CD4-positive, alpha-beta T cell treated with Interleukin-4 for 4 hours (primary cell): ENCODE measurements at places on chromosomes 7 and 10.

GRCh38 chr7:125651823-125652528 is 722.4 kb upstream of the POT1 start:
- no peak for DNase-seq

- no peak for DNase-seq
Measured at GRCh38 chr10:116268976-116269375, 4.0 kb downstream of the GFRA1 start.

GRCh38 chr7:99111591-99111990 is 32.3 kb downstream of the SMURF1 start:
- DNase-seq: no peak

- no peak for DNase-seq
Measured at GRCh38 chr10:61998937-61999336, 97.4 kb downstream of the ARID5B start.

DNA sequence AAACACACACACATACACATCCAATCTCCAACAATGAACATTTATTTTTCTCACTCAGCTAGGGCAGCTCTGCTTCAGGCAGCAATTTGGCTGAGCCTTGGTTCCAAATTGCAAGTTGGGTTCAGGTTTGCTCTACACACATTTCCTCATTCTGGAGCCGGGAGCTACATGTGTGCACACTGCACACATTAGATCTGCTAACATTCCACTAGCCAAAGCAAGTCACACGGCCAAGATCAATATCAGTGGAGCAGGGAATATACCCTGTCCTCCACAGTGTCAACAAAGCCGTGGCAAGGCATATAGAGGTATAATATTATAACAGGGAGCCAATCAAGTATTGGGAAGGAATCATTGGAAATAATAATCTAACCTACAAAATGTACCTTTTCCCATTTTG is 57.5 kb upstream of the PPP1R3C start:
- no peak for DNase-seq

- DNase-seq: no peak
Measured at GRCh38 chr10:121616291-121616690, 18.0 kb upstream of the FGFR2 start.

- DNase-seq: no peak
Measured at GRCh38 chr7:94901981-94902380, 5.4 kb upstream of the PPP1R9A start.

- DNase-seq: no peak
Measured at GRCh38 chr10:87750817-87751216, 67.2 kb downstream of the ATAD1 start.

- no peak for DNase-seq
Measured at GRCh38 chr7:36838616-36839225, 114.4 kb upstream of the AOAH start.

- no peak for DNase-seq
Measured at GRCh38 chr10:32350811-32351350, 3.9 kb upstream of the EPC1 start.

DNA sequence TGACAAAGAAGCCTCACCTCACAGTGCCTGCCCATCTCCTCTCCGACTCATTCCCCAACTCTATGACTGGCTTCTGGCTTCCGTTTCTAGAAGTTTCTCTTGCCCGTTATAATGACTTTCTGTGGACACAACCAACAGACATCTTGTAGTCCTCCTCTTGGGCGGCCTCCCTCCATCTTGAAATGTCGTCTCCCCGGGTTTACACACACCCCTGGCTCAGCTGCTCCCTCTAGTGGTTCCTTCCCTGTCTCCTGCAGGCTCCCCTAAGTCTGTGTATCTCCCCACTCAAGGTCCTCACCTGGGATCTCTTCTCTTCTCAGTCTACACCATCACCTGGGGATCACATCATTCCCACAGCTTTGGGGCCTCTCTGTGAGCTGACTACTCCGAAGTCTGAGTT is 123.4 kb upstream of the NEBL start:
- no peak for DNase-seq

DNA sequence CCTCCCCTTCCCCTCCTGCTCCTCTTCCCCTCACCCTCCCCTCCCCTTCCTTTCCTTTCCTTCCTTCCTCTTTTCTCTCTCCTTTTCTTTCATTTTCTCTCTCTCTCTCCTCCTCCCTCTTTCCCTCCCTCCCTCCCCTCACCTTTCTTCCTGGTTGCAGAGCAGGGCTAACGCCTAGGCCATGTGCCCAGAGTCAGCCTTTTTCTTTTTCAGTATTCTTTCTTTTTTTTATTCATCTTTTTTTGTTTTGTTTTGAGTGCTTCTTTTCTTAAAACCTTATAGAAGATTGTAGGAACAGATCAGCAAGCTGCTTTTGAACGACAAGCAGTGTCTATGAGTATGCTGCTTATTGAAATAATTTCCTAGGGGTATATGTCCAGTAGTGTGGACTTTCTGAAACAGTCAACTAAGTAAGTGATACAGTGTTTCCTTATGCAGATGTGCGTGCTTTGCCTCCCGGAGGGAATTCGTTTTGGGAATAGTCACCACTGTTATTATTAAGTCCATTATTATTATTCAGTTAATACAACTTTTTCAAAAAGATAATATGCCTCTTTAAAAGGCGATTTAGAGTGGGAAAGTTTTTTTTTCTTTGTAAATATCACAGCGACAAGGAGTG is 219.2 kb downstream of the CAMK1D start:
- DNase-seq: no peak

DNA sequence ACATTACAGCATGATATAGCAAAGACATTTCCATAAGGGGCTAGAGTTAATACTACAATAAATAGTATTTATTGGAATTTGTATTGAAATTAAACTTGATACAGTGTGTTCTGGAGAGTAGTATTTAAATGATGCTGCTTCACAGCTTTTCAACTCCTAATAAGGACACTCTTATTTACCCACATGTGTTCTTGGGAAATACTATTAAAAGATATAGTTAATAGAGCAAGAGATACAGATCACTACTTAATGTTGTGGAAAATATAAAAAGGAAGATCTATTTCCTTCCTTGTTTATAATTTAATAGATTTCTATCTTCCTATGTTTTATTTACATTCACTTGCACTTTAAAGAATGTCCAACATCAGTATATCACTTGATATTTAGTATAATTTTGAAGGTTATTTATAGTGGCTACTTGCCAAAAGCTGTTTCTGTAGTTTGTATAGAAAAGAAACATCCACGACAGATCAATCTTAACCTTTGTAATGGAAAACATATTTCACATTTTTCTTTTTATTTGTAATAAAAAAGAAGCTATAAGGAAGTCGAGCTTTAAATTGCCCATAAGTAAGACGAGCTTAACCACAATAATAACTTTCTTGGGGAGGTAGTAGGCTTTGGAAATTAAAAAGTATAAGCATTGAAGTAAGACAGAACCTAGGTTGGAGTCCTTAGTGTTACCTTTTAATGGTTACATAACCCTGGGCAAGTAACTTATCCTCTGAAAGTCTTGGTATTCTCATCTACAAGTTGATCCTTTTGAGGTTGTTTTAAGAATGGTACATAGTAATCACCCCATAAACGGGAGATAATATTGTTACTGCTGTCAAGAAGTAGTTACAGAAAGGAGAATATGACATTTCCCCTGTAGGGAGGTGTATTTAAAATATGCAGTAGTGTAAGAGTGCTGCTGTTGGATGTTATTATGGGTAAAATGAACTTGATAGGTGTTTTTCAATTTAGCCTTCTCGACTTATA is 32.8 kb downstream of the CPED1 start:
- DNase-seq: no peak

- DNase-seq: no peak
Measured at GRCh38 chr7:106289848-106290247, 5.1 kb upstream of the NAMPT start.

- peak; percentile 30 for DNase-seq
Measured at GRCh38 chr10:50431791-50432190, 180.5 kb upstream of the ASAH2 start.

DNA sequence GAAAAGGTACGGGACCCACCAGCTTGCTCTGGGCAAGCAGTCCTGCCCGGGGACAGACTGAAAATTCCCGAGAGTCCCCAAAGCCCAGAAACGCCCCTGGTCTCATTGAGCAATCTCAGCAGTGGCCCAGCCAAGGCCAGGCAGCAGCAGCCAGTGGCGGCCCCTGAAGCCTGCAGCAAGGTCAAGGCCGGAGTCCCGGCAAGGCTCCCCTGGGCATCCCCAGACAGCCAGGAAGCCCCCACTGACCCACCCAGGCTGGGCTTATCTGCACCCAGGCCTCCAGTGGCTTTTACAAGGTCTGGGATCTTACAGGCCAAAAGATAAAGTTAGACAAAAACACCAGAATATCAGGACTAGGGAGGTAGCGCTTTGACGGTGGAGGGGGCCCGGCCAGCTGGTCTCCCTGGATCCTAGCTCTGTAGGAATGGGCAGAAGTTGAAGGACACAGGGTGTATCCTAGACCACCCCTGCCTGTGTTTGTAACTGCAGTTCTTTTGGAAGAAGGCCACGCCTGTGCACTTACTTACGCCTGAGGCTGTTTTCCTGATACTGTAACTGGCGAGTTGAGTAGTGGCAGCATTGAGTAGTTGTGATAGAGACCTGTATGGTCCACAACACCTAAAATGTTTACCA is 130.5 kb upstream of the NPS start:
- DNase-seq: no peak

- peak; percentile 15 for DNase-seq
Measured at GRCh38 chr7:115135769-115136410, 214.0 kb downstream of the MDFIC start.

GRCh38 chr7:33351709-33352108 is 222.3 kb downstream of the BBS9 start:
- DNase-seq: no peak

- DNase-seq: no peak
Measured at GRCh38 chr7:83996879-83997278, 197.7 kb downstream of the SEMA3A start.

DNA sequence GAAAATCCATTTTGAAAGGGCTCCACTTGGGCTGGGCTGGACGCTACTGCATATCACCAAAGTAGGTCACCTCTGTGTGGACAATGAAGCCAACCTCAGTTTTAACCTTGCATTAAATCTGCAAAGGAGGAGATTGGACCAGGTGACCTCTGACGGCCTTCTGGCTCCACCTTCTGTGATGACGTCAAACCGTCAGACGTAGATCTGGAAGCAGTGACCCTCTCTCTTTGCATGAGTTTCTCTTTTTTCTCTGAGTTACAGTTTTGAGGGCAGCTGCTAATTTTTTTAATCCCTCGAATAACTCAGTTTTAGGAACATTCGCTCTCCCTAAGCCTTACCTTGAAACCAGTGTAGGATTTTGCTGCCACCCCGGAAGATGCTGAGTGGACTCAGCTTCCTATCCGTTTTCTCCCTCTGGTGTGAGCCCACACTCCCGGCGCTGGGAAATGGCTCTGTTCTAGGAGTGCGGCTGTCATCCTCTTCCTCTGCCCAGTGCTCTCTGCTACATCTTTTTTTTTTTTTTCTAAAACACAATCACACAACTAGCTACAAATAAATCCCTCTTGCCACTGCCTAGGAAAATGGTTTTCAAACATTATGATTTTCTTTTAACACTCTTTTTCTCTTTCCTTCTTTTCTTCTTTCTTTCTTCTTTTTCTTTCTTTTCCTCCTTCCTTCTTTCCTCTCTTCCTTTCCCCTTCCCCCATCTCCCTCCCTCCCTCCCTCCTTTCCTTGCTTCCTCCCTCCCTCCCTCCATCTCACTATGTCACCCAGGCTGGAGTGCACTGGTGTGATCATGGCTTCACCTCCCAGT is 27.7 kb upstream of the NMT2 start:
- DNase-seq: no peak

DNA sequence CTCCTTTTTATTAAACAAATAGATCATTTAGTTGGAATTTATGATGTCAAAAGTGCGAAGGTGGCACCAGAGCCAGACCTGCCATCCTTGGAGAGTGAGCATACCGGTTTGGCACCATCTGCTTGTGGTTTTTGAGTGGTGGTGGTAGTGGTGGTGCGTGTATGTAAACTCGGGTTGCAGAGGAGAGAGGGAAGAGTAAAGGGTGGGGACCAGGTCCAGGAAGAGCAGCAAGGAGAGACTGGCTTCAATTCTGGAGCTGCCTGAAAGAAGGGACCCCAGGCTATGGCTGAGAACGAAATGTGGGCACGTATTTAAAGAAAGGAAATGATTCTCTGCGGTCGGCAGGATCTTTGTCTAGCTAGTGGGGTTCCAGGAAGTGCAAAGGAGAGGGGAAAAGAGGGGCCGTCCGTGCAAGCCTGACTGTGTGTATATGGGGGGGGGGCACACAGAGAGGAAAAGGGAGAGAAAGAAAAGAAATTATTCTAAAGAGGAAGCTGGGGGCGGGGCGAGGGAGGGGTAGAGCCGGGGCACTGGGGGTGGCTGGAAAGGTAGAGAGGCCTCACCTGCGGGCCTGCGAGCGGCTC is 448 bp upstream of the GOLGA7B start:
- DNase-seq: peak; percentile 11

GRCh38 chr7:110396021-110396420 is 694.9 kb upstream of the LRRN3 start:
- no peak for DNase-seq

- DNase-seq: no peak
Measured at GRCh38 chr10:9188022-9188810, 1133.7 kb downstream of the GATA3 start.

DNA sequence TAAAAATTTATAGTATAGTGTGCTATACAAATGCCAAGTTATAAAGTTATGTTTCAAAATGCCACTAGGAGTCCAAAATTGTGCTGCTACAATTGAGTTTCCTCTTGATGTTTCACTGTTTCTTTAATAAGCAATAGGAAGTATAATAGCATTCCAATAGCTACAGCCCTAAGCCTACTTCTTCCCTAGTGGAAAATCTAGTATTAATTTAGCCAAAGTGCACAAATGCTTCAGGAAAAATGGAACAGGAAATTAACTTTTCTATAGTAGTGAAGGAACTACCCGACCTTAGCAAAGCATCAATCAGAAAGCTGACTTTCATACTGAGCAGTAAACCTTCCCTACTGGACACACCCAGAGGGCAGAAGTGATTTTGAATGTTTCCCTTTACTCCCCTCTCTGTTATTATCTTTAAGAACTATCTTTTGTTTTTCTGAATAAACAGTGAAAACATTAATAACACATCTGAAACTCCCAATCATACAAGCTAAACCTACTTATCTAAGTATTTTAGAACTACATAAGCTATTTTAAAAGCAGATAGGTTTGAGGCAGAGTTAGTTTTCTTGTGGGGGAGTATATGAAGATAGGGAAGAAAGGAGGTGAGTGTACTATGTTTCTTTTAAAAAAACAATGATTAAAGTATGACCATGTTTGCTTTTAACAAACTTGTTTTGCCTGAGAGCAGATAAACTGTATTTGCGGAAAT is 13.7 kb downstream of the CPED1 start:
- no peak for DNase-seq
